Activated naive CD4-positive, alpha-beta T cell treated with Interleukin-2 at 50 U/mL for 16 hours (primary cell): ENCODE measurements at places on chromosomes 2 and 18.
A peak's percentile ranks its signal among the peaks of the same experiment; 100 is the strongest.

GRCh38 chr18:3466045-3466444 lies 16.1 kb downstream of the TGIF1 start:
- no peak for DNase-seq

DNA sequence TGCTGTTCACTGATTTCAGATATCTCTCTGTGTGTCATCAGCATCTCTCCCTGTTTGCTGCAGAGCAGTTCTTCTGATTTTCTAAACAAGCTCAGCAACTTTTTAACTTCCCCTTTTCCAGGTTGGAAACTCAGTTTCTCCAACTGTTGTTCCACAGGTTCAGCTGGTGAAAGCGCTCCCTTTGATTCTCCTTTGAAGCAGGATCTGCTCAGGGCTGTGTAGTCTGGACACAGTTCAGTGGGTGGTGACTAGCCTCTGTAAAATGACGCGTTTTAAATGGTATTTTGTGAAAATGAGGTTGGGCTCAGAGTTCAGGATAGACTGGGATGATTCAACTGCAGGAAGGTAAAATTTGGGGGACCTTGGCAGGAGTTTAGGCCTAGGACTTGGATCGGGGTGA lies 106.3 kb downstream of the TRIM43 start:
- no peak for DNase-seq

DNA sequence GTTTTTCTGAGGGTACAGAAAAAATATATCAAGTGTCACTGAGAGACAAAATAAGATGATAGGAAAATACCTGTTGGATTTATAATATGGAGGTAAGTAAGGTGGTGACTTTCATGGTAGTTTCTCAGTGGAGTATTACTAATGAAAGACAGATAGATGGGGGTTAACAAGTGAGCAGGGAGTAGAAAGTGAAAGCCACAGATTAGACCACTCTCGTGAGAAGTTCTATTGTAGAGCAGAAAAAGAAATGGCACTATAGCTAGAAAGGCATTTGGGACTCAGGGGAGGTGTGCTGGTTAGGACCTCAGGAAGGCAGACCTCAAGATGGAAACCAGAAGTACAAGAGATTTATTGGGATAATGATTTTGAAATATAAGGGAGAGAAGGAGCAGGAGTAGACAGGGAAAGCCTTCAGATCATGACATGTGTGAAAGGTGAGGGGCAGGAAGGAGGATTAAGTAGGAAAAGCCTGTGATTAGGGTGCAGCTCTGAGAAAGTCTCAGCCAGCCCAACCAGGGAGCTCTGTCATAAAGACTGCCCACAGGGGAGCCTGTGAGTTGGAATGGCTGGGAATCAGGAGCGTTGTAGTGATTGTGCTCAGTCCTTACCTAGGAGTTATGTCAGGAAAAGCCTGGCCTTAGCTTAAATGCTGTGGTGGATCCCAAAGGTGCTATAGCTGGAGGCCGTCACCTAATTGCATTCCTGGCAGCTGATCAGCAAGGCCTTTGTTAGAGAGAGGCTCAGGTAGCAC lies 198.1 kb downstream of the IKZF2 start:
- DNase-seq: no peak

- no peak for DNase-seq
Observed at GRCh38 chr18:53799134-53799533, 425.3 kb downstream of the MBD2 start.

- no peak for DNase-seq
Observed at GRCh38 chr2:123770996-123771720, 253.9 kb upstream of the CNTNAP5 start.

- no peak for DNase-seq
Observed at GRCh38 chr18:33751613-33752221, 173.7 kb downstream of the ASXL3 start.

DNA sequence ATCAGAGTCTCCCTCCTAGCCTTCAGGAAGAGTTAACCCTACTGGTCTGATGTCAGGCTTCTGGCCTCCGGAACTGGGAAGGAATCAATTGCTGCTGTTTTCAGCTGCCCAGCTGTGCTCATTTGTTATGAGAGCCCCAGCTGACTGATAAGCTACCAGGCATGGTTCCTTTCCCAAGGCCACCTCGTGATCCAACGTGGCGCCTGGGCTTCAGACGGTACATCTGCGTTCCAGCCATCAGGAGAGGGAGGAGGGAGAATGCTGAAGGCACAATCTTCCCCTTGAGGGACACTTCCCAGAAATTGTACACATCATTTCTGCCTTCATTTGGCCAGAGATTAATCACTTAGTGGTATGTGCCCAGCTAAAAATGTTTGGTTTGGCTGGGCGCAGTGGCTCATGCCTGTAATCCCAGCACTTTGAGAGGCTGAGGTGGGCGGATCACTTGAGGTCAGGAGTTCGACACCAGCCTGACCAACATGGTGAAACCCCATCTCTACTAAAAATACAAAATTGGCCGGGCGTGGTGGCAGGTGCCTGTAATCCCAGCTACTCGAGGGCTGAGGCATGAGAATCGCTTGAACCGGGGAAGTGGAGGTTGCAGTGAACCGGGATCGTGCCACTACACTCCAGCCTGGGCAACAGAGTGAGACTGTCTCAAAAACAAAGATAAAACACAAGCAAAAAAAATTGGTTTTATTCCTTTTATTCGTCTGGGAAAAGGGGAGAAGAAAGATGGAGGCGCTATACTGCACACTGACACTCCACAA lies 10.5 kb upstream of the ARMC9 start:
- DNase-seq: no peak

DNA sequence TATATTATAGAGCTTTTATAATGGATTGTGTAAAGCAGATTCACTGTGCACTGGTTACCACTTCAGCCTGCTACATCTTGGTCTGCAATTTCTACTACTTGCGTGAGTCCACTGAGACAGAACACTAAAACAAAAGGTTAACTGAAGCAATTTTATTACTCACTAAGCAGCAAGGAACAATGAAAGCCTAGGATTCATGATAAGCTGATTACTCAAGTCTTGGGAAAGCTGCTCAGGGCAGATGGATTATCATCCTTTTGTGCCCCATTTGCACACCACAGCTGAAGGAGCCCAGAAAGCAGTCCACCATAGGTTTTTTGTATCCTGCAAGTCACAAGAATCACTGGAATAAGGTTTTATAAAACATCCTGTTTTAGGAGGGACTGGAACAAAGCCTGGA lies 1215.2 kb upstream of the TMEFF2 start:
- no peak for DNase-seq

GRCh38 chr2:112712903-112713584 lies 7.8 kb upstream of the NT5DC4 start:
- DNase-seq: peak; percentile 69

DNA sequence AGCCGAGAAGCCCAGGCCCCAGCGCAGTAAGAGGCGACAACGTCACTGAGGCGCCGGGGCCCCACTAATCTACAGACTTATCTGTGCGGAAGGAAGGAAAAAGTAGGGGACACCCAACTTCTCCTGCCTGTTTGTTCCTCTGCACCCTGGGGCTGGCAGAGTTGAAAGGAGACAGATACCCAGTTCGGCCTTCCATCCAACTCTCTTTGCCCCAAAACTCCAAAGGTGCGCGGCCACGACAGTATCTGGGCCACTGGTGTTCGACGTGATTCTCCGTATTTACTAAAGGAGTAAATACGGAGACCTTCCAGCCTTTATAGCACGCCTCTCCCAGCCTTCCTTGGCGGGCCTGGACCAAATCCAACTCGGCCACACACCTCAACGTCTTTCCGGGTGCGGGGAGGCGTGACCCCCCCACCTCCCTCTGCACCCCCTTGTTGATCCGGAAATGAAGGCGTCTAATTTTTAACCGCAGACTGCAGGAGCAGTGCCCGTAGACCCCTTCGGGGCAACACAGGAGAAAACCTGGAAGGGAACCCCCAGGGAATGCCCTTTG lies 1.6 kb downstream of the SMAD7 start:
- peak; percentile 42 for DNase-seq

DNA sequence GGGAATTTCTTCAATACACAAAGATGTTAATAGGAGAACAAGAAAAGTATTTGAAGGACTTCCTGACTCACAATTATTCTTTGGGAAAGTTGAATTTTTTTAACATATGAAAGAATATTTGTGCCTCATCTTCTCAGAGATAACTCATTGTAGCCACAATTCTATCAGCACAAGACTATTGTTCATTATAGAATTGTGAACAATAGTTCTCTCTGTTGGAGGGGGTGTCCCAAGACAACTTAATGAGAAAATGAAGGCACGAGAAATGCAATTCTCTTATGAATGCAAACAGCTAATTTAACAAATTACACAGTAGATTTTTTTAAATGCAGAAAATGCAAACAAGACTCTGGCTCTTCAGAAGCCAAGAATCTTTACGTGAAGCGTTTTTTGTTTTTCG lies 157.0 kb downstream of the BARD1 start:
- DNase-seq: no peak

GRCh38 chr2:127631997-127632581 lies 13.9 kb upstream of the GPR17 start:
- no peak for DNase-seq

DNA sequence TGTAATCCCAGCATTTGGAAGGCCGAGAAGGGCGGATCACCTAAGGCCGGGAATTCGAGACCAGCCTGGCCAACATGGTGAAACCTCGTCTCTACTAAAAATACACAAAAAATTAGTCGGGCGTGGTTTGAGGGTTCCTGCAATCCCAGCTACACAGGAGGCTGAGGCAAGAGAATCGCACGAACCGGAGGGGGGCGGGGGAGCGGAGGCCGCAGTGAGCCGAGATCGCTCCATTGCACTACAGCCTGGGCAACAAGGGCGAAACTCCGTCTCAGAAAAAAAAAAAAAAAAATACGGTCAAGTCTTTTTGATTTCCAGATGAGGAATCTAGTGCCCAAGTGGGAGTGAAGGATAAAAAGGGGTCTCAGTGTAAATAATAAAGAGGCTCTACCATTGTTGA lies 16.5 kb upstream of the MEIS1 start:
- no peak for DNase-seq

GRCh38 chr2:174108579-174108978 lies 139.8 kb downstream of the OLA1 start:
- DNase-seq: no peak

GRCh38 chr2:72840066-72840465 lies 14.2 kb upstream of the EXOC6B start:
- DNase-seq: no peak

- DNase-seq: no peak
Observed at GRCh38 chr2:18596993-18597392, 7.6 kb upstream of the NT5C1B start.

GRCh38 chr2:159903443-159904126 lies 105.6 kb upstream of the CD302 start:
- DNase-seq: peak; percentile 65

DNA sequence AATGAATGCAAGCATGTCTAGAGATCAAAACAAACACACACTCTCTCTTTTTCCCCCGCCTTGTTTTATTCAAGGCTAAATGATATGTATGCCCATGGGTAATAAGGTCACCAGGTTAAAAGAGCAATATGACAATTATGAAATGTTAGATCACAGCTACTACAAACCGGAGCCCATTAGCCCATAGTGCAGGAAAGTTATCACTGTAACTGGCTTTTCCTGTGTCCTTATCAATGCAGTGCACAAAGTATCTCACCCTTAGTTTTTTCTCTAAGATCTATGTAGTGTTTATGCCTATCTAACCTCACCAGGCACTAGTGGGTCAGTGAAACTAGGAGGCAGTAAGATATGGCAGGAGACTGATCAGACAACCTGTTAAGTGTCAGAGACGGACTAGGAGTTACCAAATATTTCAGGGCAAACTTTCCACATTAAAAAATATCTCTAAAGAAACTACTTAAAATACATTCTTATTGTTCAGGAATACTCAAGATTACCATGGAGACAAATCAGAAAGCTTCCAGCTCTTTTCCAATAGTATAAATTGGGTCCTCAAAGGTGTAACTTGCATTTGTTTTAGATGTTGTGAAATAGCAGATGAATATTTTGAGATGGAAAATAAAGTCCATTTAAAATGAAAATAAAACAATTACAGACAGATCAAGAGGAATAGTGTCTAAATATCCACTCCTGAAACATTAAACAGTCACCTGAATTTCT lies 282.2 kb downstream of the EXOC6B start:
- no peak for DNase-seq

DNA sequence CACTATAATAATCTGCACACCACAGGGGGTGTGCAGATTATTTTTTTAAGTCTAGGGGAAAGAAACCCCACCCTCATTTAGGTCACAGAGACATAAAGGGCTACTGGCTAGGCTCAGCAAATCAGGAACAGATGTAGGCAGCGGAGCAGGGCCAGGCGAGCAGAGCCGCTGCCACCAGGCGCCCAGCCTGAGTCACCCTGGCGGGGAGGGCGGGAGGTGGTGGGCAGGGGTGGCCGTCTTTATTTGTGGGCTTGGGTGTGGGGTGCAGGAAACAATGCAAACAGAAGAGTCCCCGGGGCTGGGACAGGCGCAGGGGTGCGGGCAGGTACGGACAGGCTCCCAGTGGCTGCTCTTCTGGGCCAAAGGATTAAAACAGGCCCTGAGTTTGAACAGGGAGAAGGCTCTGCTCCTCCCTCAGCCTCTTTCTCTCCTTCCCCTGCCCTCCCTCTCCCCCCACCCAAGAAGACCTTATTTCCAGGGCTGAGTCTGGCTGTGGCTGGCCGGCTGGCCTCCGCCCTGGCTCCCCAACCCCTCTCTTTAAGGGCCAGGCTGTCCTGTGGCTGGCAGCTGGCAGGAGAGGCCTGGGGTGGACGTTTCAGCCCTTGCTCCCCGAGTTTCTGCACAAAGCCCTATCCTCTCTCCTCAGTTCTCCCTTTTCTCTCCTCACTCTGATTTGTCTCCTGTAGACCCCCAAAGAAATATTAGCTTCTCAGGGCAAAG lies 142.9 kb upstream of the SMAD2 start:
- DNase-seq: no peak

DNA sequence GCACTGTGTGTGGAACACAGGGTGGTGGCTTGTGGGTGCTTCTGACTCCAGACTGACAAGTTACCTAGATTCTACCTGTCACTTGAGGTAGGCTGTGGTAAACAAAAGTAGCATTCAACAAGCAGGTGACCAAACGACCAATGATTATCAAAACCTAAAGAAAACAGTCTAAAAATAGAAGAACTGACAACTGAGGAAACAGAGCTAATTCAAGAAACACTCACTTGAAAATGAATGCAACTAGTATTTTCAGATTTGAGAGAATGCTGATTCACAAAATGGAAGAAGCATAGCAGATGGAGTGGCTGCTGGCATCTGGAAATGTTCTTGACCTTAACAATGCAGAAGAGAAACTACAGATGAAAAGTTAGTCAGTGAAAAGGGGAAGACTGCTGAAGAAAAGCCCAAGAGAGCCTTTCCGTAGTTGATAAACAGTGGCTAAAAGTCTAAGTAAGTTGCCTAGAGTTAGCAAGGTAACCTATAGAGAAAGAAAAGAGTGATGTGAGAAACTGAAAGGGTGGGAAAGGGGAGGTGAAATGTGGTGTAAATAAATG lies 170.4 kb downstream of the NCK2 start:
- DNase-seq: no peak

GRCh38 chr2:166439078-166439477 lies 55.0 kb downstream of the SCN7A start:
- DNase-seq: no peak

- DNase-seq: no peak
Observed at GRCh38 chr2:128488434-128488833, 169.8 kb upstream of the HS6ST1 start.

GRCh38 chr2:129050101-129050500 lies 731.4 kb upstream of the HS6ST1 start:
- no peak for DNase-seq

- no peak for DNase-seq
Observed at GRCh38 chr2:65429786-65430602, 2.4 kb downstream of the SPRED2 start.

- no peak for DNase-seq
Observed at GRCh38 chr2:128377071-128377910, 58.6 kb upstream of the HS6ST1 start.
